ENCODE measurements at places on chromosomes 3 and 15.

DNA sequence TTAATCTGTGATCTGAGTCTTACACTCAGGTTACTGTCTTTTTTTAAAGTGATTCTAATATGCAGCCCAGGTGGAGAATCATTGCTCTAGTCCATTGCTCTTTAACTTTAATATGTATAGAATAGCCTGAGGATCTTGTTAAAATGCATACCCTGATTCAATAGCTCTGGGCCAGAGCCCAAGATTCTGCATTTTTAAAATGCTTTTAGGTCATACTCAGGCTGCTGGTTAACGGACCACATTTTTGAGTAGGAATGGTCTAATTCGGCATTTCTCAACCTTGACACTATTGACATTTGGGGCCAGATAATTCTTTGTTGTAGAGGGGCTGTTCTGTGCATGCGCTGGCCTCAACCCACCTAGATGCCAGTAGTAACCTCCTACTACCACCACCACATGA, 20.9 kb upstream of the FSTL1 start:
- DNase-seq, result no peak

- DNase-seq, result no peak
These were observed 21.0 kb downstream of the LRRC31 start for GRCh38 chr3:169848741-169849140.

DNA sequence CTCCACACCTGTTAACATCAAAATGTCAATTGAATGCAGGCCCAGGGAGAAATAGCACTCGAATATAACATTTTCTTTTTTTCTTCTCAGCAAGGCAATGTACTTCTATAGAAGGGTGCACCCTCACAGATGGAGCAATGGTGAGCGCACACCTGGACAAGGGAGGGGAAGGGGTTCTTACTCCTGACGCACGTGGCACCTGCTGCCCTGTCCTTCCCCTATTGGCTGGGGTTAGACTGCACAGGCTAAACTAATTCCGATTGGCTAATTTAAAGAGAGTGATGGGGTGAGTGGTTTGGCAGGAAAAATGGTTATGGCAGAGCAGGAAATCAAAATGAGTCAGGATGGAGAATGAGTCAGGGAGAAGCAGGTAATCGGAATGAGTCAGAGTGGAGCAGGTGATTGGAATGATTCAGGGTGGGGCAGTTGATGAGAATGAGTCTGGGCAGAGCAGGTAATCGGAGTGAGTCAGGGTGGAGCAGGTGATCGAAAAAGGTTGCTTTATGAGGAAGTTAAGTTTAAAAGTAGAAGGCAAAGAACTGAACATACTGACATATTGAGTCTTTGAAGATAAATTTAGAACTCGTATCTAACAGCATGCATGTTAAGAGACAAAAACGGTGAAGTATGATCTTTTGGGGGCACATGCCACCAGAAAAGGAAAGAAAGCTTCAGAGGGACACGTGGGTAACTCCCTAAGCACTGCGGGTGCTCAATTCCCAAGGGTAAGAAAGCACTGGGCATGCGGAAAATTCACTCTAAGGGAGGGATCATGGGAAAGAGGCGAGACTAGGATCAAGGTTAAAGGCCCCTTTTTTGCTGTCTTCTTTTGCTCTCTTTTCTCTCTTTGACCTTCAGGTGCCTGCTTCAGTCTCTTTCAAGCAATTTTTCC, 72.9 kb upstream of the GALNT15 start:
- DNase-seq, result no peak

GRCh38 chr15:39180030-39180429, 400.8 kb upstream of the THBS1 start:
- no peak for DNase-seq

GRCh38 chr15:89406940-89407607, 72.5 kb upstream of the POLG start:
- DNase-seq, result no peak

GRCh38 chr3:124438813-124439212, 291.4 kb upstream of the UMPS start:
- DNase-seq, result no peak

- no peak for DNase-seq
These were observed 63.4 kb downstream of the PDIA5 start for GRCh38 chr3:123130079-123130750.

DNA sequence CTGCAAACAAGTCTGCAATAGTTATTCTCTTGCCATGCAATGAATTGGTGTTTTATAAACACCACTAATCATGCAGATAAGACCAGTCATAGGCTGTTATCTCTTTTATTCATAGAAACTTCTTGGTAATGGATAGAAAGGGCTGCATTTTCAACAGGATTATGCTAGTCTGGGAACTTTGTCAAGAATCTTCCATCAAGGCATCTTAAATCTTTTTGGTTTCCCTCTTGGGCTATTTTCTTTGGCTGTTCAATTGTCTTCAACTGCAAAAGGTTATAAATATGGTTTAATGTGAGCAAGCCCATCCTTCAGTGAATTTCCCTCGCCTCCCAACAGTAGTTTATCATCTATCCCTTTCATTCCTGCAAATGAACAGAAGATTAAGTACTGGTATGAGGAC, 59.0 kb upstream of the MINAR1 start:
- no peak for DNase-seq

- DNase-seq, result no peak
These were observed 64.8 kb downstream of the RASGRF1 start for GRCh38 chr15:79025802-79026201.

DNA sequence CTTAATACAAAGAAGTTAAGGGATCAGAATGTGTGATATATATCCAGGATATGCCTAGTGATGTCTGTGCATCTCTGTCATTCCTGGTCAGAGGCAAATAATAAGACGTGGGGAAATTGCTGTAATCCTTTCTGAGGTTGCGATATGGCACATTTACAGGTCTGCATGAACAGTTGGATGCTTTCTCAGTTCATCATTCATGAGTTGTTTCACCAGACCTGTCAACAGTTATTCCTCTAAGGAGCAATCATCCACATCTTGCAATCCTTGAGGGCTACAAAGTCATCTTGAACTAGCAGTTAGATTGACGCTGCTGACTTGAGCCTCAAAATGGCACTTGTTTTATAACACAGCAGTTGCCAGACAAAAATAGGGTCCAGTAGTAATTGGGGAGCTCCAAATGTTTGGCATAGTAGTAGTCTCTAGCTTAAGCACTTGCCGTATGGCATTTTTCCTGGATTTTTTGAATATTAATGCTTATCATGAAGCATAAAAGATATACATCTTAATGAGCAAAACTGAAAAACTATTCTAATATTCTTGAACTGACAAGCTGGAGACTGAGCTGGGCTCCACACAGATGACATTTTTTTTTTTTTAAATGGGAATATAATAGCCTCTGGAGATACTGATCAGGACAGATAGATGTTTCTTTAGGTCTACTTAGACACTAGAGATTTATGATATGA, 761.7 kb downstream of the VGLL3 start:
- no peak for DNase-seq

- no peak for DNase-seq
These were observed 107.0 kb downstream of the RPLP1 start for GRCh38 chr15:69559440-69560190.

DNA sequence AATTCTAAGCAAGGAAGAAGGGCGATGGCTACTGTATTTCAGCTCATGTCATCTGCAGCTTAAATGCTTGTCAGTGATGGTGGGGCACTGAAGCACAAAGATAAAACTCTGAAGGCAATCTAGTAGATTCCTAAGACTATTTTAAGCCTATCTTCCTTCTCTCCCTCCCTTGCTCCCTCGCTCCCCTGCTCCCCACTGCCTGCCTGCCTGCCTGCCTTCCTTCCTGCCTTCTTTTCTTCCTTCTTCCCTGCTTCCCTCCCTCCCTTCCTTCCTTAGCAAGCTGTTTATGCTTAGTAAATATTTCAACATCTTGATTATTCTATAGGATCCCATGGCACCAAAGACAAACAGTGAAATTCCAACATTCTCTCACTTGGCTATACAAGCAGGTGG, 99.6 kb downstream of the OXSM start:
- no peak for DNase-seq
